RKO (cell line): ENCODE measurements at places on chromosomes 13 and 19.

DNA sequence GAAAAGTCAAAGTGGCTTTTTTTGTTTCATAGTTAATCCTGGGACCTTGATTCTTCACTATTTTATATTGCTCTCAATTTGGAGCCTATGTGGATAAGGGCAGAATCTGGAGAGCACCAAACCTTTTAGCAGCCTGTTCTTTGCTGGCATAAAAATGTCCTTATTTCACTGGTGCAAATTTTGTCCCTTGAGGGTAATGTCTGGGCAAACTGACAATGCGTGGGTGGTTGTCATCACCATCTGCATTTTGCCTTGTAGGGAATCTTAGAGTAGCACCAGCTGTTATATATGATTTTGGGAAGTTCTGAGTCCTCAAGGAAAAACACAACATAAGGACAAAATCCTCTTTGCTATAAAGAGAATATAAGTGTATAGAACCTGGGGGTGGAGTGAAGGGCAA is 336.9 kb upstream of the HTR2A start:
- no peak for DNase-seq

GRCh38 chr13:104979281-104980030 is 1556.0 kb downstream of the EFNB2 start:
- DNase-seq = no peak

DNA sequence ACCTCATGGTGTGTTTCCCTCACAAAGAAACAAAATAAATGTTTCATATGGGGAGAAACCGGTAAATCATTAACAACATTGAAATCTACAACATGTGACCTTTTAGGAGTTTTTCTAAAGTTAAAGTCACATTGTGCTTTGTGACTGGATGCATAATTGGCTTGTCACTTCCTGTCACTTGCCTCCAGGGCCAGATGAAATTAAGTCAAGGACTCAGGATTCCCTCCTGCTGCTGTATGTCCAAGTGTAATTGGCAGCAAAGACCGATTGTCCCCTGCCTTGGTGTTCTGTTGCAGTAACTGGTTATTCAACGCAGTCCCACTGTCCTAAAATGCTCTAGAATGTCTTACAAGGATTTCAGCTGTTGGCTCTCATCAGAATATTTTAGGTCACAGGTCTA is 448.2 kb downstream of the LIG4 start:
- DNase-seq = no peak

DNA sequence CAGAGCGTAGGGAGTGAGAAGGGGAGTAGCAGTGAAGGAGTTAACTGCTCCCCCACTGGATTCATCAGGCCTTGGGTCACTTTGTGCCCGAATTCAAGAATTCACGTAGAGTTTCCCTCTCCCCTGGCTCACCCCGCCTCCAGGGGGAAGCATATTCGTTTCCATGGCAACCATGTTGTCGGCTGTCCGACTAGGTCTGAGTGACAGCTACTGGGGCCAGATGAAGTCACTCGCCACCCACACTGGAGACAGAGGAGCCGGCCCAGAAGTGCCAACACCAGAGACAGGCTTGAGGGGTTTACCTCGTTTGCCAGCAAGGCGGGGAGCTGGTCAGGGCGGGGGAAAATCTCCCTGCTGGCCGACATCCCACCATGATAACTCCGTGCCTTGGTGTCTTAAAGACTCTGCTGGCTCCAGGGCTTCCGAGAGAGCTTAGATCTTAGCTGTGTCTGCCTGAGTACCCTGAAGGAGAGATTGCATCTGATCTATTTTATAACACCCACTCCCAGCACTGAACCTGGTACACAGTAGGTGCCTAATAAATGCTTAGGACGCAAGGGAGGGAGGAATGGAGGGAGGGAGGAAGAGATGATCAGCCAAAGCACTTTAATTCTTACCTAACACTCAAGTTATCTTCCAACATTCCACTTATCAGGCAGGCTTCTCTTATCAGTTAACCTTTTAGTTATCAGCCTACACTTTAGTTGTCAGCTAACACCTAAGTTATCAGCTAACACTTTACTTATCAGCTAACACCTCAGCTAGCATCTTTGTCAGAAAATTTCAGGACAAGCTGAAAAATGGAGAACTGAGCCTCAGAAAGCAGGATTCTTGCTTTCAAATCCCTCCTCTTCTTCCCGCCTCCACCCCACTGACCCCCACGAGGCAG is 57.2 kb upstream of the ZNRF4 start:
- DNase-seq = peak; percentile 66

DNA sequence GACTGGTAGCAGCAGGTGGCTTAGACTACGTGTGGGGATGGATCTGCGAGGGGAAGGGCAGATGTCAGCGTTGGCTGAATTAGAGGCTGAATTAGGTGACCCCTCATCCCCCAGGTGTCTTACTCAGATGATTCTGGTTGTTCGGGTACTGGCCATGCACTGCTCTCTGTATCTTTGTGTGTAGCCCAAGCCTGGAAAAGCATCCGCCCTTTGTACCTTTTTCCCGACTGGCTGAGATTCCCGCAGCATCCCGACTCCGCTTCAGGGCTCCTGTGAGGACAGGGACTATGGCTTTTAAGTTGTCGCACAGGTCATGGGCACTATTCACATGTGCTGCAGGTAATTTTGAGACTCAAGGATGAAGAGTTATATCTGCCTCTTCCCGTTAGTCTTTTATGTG is 7.2 kb downstream of the TFDP1 start:
- DNase-seq = no peak

DNA sequence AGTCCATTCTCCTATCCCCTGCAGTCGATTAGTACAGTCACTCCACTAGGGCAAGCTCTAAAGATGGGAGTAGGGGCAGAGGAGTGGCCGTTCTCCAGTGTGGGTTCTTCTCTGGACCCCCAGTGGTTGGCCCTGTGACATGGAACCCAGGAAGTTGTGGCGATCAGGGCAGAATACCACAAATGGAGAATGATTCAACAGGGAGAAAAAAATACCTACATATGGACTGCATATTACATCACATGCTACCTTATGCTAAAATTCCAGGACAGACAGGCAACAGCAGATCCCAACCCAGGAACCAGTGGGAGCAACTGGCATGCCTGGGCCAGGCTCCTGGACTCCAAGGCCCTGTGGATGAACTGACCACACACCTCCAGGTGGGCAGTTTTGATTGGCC is 20.4 kb downstream of the POU2F2 start:
- DNase-seq = no peak

DNA sequence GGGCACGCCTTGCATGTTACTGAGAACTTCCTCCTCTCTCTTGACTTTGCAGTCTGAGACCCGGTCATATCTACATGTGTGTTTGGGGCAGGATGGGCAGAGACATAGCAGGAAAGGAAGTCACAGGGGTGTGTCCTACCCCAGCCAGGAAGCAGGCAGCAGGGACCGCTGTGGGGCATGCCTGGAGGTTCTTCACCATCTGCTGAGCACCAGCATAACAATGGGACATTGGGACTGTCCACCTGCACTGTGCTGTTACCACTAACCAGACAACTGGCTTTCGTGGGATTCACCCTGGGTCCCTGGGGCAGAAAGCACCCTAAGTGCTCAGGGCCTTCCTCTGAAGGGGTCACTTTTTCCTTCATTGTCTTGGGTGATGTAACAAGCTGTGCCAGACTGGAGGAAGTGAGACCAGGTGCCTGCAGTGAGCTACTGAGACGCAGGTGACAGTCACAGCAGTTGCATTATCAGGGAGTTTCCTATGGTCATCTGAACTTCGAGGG is 2.6 kb upstream of the HAUS5 start:
- no peak for DNase-seq

DNA sequence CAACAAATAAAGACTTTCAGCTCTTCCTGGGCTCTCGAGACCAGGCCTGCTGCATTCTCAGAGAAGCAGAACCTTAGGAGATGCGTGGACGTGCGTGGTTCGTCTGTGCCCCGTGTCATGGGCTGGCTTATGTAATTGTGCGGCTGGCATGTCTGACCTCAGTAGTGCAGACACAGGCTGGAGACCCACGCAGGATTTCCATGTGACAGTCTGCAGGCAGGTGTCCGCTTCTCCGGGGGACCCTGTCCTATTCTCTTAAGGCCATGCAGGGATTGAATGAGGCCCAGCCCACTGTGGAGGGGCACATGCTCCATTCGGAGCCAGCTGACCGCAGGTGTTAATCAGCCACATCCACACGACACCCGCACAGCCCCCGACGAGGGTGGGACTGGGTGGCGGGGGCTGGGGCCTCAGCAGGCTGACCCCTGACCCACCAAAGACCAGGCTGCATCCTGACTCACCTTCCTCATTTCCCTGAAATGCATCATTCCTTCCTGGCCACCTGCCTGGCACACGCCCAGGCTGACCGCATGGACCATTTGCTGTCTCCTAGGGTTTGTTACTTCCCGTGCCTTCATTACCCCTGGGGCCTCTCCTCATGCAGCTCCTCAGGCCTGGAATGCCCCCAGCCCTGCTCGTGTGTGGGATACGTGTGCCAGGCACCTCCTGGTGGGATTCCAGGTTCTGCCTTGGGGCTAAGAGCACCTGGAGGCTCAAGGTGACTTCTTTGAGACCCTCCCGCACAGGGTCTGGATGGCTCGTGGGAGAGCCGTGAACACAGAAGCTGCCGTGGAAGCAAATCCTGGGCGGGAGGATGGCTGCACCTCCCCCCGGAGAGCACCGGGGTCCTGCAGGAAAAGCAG is 10.7 kb upstream of the MCF2L start:
- no peak for DNase-seq
